ENCODE measurements at places on chromosomes 16 and 17. TPM values are rescaled to one million over a fixed set of nuclear protein-coding genes. Genes with fewer than 3 reads are reported as not detected.

Gene SMARCE1
- total RNA-seq = 94.0 TPM

Gene MAF
- 0.39 TPM for total RNA-seq

Gene ATP1B2
- not detected for total RNA-seq

Gene GDPD1
- 0.22 TPM for total RNA-seq

Gene CCL11
- not detected for total RNA-seq

Gene CDRT15
- total RNA-seq = not detected

Gene PYY
- not detected for total RNA-seq

Gene KRT40
- not detected for total RNA-seq

Gene SMARCD2
- total RNA-seq = 150 TPM

Gene PSMB3
- 150 TPM for total RNA-seq

Gene VPS9D1
- total RNA-seq = 9.8 TPM

Gene KRTAP9-8
- not detected for total RNA-seq

Gene GAS7
- total RNA-seq = 0.39 TPM

Gene CMIP
- 86.5 TPM for total RNA-seq

Gene METTL22
- total RNA-seq = 27.1 TPM

Gene FOXL1
- total RNA-seq = 2.0 TPM

Gene CMTM2
- total RNA-seq = not detected

Gene EPX
- not detected for total RNA-seq

Gene SYT17
- total RNA-seq = 10.4 TPM

Gene TMIGD1
- not detected for total RNA-seq

Gene MSI2
- 173 TPM for total RNA-seq

Measured in placental epithelial cell (primary cell).